IMR-90 (cell line): ENCODE measurements at places on chromosomes 11 and 22.
A peak's percentile ranks its signal among the peaks of the same experiment; 100 is the strongest.

DNA sequence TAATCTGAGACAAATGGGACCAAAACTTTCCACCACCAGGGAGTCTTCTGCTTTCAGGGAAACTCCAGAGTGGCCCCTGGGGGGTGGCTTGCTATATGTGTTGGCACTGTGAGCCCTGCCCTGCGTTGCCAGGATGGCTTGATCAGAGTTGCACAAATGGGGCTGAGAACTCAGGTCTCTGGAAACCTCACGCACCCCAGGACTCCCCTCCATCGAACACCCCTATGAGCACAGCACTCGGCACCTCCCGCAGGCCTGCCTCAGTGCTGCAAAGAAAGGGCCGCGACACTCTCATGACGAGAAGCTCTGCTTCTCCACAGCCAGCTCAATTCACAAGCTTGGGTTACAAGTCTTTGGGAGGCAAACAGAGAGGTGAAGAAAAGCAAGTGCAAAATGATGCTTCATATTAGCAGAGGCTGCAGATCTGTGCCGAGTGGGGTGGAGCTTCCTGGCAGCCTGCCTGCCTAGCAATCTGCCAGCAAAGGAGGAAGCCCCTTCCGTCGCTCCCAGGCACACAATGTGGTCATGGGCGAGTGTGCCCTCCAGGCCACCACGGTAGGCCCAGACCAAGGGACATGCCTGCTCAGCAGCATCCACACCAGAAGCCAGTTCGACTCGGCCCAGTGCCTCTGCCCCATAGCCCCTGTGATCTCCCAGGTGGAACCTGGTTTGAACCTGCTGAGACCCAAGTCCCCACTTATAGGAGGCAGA, 55.7 kb downstream of the MYH9 start:
- peak; percentile 49 for DNase-seq

DNA sequence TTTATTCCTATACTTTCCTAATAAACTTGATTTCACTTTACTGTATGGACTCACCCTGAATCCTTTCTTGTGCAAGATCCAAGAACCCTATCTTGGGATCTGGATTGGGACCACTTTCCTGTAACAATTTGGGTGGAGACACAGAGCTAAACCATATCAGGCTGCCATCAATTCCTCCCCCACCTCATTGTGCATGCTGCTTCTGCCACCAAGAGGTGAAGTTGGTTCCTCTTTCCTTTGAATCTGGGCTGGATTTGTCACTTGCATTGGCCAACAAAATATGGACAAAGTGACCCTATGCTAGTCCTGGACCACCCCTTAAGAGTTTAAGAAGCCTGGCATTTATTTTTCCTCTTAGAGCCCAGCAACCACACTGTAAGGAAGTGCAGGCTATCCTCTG, 39.4 kb upstream of the CEP295 start:
- no peak for DNase-seq

GRCh38 chr11:133104009-133104744, 428.1 kb downstream of the OPCML start:
- no peak for DNase-seq

DNA sequence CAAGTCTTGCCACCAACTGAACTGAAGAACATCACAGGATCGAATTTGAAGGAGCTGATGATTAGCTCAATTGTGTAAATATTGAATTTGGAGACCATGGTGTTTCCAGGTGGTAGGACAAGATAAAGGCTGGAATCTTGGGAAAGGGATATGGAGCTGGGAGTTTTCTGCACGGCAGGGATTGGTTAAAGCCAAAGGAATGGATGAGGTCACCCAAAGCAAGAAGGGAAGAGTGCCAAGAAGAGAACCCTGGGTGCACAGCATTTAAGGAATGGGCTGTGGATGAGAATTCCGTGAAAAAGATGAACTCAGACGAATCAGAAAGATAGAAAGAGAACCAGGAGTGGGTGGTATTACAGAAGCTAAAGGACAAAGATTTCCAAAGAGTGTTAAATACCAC, 29.4 kb upstream of the RRAS2 start:
- peak; percentile 51 for DNase-seq

- DNase-seq, result no peak
Observed at GRCh38 chr22:18056807-18057474, 20.8 kb upstream of the PEX26 start.

DNA sequence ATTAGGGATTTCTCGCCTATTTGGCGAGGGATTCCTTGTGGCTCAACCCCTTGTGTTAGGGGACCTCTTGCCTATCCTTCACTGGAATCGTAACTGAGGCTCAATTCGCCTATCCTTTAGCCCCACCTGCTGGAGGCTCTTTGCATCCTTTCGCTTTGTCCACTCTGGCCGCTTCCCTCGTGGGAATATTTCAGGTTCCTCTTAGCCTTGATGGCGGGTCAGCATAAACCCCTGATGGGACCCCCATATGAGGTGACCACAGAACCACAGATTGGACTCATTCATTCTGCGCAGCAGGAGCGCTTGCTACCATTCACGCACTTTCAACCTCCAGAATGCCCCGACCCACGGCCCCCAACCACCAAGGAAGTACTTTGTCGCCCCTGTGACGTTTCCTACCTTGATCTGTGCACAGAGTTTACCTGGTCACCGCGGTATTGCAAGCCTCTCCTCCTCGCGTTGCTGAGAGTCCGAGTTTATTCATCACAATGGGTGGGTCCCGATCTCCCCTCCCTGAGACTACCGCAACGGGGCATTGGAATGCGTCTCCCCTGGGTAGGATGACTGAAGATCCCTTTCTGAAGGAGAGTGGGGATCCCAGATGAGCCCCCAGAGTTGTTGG, at the start of gene OR52N2:
TSS of gene OR52N2 (plus strand) at position 425 of the 622 bp plus-strand sequence. CDS start 11,412 bp downstream, outside the sequence.
- peak; percentile 65 for DNase-seq

- no peak for DNase-seq
Observed at GRCh38 chr11:62933750-62934495, 12.8 kb upstream of the CHRM1 start.

DNA sequence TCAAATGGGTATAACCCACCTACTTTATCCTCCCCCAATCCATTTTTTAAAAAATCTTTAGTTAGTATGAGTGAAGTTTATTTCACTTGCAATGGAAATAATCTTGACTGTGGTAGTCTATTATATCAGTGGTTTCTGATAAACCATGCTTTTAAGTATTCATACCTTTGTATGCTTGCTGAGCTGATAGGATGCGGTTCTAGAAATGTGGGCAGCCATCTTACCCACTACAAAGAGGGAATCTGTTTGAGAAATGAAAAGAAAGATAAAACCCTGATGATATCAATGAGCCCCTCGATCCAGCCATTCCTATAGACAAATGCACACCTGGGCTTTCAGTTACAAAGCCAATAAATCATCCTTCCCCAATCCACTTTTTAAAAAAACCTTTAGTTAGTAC, 13.8 kb upstream of the PVALB start:
- no peak for DNase-seq
